Keratinocyte (primary cell): ENCODE measurements at places on chromosomes 5 and 9. TPM values are rescaled to one million over a fixed set of nuclear protein-coding genes. Genes with fewer than 3 reads are reported as not detected.

LCN9 gene
- not detected in 3 replicates for polyA plus RNA-seq

MEIKIN gene
- polyA plus RNA-seq: not detected in 3 replicates

SLC36A1 gene
- 9.6 to 12.9 TPM (median 11.8 TPM) in 3 replicates for polyA plus RNA-seq

GFI1B gene
- polyA plus RNA-seq: not detected in 3 replicates

PRRT1B gene
- polyA plus RNA-seq: not detected in 3 replicates

PCDHAC1 gene
- 0.14 to 0.64 TPM (median 0.45 TPM) in 3 replicates for polyA plus RNA-seq

AGXT2 gene
- polyA plus RNA-seq: not detected in 3 replicates

GPRIN1 gene
- polyA plus RNA-seq: 4.0 to 4.6 TPM (median 4.4 TPM) in 3 replicates

ISL1 gene
- polyA plus RNA-seq: 2.4 to 4.5 TPM (median 4.4 TPM) in 3 replicates

LRRC26 gene
- polyA plus RNA-seq: not detected in 3 replicates

C5orf58 gene
- not detected in 3 replicates for polyA plus RNA-seq

THOC3 gene
- polyA plus RNA-seq: 167 to 194 TPM (median 189 TPM) in 3 replicates
